ENCODE measurements at places on chromosomes 12 and 14. TPM values are rescaled to one million over a fixed set of nuclear protein-coding genes. Genes with fewer than 3 reads are reported as not detected.

DNA sequence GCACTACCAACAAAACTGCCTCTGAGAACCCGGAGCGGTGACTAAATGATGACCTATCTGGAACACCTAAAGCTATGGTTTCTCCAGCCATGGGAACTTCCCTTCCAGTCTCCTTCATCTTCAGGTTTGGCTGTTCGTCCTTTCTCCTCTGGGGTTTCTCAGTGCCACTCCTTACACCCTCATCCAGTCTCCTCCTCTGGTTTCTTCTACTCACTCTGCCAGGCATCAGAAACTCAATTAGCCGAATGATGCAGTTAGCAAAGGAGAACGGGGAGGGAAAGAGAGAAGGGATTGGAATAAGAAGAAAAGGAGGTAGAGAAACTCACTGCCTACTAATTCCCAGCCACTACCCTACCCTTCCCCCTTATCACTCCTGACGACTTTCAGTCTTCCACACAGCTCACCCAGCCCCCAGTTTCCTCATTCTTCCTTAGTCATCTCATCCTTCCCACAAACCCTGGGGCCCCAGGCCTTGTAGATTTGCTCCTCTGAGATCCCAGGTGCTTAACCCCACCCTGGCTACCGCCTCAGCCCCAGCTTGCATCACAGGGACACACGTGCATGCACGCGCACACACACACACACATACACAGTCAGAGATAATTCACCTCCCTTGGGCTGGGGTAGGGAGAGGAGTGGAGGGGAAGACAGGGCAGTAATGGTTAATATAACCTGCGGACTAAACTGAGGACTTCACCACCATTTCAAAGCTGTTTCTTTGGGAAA, 13.0 kb downstream of the FGD6 start:
- no peak overlapping the region for H3K27ac ChIP-seq
- H3K4me1 ChIP-seq, result peaks cover 7% of the 10 kb centered on the region
- DNase-seq, result no peak
- no peaks in the 10 kb centered on the region for H3K36me3 ChIP-seq
- no peak overlapping the region for H3K4me3 ChIP-seq

- DNase-seq, result no peak
- H3K36me3 ChIP-seq, result no peaks in the 10 kb centered on the region
- H3K27ac ChIP-seq, result no peak overlapping the region
- H3K4me3 ChIP-seq, result no peak overlapping the region
- H3K4me1 ChIP-seq, result no peaks in the 10 kb centered on the region
Measured at GRCh38 chr12:79255288-79255687, 390.7 kb downstream of the SYT1 start.

GRCh38 chr12:3379079-3379478, 111.9 kb upstream of the PRMT8 start:
- no peak overlapping the region for H3K27ac ChIP-seq
- no peak overlapping the region for H3K4me3 ChIP-seq
- no peaks in the 10 kb centered on the region for H3K4me1 ChIP-seq
- H3K27me3 ChIP-seq, result peaks cover 13% of the 10 kb centered on the region
- no peak for DNase-seq

DNA sequence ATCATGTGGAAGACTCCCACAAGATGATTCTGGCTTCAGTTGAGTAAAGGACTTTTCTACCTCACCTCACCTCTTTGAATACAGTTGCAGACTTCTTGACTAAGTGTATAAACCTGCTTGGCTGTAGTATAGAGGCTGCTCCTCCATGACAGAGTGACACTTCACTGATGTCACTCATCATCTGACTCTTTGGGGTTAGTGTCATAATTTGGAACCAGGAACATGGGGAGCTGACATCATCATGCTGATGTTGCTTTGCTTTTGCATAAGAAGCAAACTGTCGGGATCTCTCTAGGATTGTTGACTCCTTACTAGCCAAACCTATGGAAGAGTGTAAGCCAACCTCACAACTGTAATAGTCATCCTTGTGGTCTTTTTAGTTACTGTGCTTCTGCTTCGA, 75.2 kb upstream of the PDZRN4 start:
- no peaks in the 10 kb centered on the region for H3K4me1 ChIP-seq
- H3K27ac ChIP-seq, result no peak overlapping the region
- H3K4me3 ChIP-seq, result no peak overlapping the region
- H3K36me3 ChIP-seq, result no peaks in the 10 kb centered on the region
- DNase-seq, result no peak

GRCh38 chr12:131250028-131250950, 296.6 kb downstream of the ADGRD1 start:
- H3K4me3 ChIP-seq, result no peak overlapping the region
- H3K36me3 ChIP-seq, result no peaks in the 10 kb centered on the region
- H3K27ac ChIP-seq, result no peak overlapping the region

- no peak for DNase-seq
- H3K36me3 ChIP-seq, result no peaks in the 10 kb centered on the region
Measured at GRCh38 chr14:100832311-100832960, 6.5 kb downstream of the MEG3 start.

DNA sequence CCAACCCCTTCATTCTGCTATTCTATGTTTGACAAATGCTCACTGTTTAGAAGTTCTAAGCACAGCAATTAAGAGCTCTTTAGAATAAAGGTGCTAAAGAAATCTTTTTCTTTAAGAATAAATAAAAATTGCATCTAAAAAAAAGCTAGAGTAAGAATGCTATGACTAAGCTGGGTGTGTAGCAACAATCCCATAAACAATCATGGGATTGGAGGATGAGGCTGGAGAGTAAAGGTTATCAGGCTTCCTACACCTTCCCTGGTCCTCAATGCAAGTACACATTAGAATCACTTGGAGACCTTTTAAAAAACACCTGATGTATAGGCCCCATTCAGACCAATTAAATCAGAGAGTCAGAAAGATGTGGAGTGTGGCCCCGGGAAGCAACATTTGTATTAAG, 88.3 kb downstream of the CIT start:
- peaks cover 5% of the 10 kb centered on the region for H3K4me1 ChIP-seq
- DNase-seq, result no peak
- no peaks in the 10 kb centered on the region for H3K27me3 ChIP-seq
- no peak overlapping the region for H3K4me3 ChIP-seq

DNA sequence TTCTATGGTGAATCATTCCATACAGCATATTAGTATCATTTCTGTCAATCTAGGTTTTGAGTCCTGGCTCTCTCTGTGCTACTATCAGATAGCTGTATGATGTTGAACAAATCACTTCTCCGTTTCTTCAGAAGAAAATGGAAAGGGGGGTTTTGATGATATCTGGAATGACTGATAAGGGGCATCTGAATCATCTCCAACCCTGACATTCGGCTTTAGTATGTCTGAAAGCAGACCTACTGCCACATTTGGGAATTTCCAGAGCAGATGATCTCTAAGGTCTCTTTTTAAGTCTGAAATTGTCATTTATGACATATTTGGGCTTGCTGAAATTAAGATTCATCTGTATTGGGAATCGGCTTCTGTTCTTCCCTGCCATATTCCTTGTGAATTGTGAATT, 10.1 kb downstream of the MLF2 start:
- DNase-seq, result no peak
- no peak overlapping the region for H3K27ac ChIP-seq
- peaks cover 15% of the 10 kb centered on the region for H3K36me3 ChIP-seq
- no peak overlapping the region for H3K4me3 ChIP-seq
- no peaks in the 10 kb centered on the region for H3K27me3 ChIP-seq
- peaks cover 16% of the 10 kb centered on the region for H3K4me1 ChIP-seq

DNA sequence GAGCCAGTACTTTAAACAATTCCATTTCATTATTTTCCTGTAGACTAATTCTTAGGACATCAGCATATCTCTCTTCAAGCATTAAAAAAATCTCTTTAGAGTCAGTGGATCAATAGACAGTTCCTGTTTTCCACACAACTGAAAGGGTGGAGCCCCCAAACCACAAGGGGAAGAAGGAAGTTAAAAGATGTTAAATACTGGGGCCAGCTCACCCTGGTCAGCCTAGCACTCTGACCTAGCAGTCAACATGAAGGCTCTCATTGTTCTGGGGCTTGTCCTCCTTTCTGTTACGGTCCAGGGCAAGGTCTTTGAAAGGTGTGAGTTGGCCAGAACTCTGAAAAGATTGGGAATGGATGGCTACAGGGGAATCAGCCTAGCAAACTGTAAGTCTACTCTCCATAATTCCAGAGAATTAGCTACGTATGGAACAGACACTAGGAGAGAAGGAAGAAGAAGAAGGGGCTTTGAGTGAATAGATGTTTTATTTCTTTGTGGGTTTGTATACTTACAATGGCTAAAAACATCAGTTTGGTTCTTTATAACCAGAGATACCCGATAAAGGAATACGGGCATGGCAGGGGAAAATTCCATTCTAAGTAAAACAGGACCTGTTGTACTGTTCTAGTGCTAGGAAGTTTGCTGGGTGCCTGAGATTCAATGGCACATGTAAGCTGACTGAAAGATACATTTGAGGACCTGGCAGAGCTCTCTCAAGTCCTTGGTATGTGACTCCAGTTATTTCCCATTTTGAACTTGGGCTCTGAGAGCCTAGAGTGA, at the start of gene LYZ:
Gene LYZ (plus strand): TSS at position 220 of the 777 bp plus-strand sequence. CDS start 28 bp downstream, at position 248.
- no peak for DNase-seq
- no peak within 1 kb of the TSS for H3K4me3 ChIP-seq
- no peaks in the 10 kb centered on the region for H3K36me3 ChIP-seq
- H3K4me1 ChIP-seq, result peaks cover 5% of the 10 kb centered on the region
- no peak within 1 kb of the TSS for H3K27ac ChIP-seq

DNA sequence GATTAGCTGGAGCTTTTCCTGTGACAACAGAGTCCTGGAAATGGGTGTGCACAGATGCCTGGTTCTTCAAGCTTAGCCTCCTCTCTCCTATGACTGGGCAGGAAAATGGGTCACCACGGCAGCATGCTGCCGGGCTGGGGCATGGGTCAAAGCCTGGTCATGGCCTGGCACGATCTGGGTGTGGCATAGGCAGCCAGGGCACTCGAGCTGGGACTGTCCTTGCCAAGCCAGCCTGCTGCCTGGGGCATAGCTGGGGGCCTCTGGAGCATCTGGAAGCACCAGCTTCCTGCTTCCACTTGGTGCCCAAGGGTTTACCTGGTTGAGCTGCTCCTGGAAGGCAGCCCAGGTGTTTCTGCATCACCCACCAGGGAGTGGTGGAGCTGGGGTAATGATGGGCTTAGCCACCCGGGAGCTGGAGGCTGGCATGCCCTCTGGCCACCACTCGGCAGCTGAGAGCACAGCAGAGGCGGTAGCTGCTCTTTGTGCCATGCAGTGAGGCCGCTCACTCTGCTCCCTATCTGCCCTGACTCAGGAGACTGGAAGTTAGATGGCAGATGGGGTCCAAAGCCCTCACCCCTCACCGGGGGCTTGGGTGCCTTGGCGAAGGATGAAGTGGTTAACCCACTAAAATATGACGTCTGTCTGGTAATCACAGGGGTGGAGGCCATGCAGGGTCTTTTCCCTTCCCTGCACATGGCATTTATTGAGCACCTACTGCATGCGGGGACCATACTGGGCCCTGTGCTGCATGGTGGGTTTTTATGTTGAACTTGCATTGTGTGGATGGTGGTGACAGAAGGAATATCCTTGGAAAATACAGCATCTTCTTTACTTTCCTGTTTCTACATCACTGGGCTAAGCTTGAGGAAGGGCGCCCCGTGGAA, 1.7 kb downstream of the OTUB2 start:
- no peak overlapping the region for H3K27ac ChIP-seq
- peak overlapping the region; percentile 38 for H3K4me3 ChIP-seq
- no peak for DNase-seq
- H3K27me3 ChIP-seq, result peaks cover 4% of the 10 kb centered on the region
- H3K36me3 ChIP-seq, result no peaks in the 10 kb centered on the region

GRCh38 chr12:230925-231671, 17.1 kb upstream of the SLC6A12 start:
- H3K27me3 ChIP-seq, result peaks cover 3% of the 10 kb centered on the region
- no peak for DNase-seq

- H3K36me3 ChIP-seq, result peaks cover 18% of the 10 kb centered on the region
- peaks cover 51% of the 10 kb centered on the region for H3K4me1 ChIP-seq
- H3K4me3 ChIP-seq, result no peak overlapping the region
- no peaks in the 10 kb centered on the region for H3K27me3 ChIP-seq
Measured at GRCh38 chr12:12443431-12443878, 86.6 kb downstream of the BORCS5 start.

Gene SPTB
- not detected for total RNA-seq

Gene TSPAN11
- total RNA-seq, result not detected

Gene CLEC1A
- not detected for total RNA-seq

Gene TAS2R7
- total RNA-seq, result not detected

Gene NPFF
- not detected for total RNA-seq

Gene KCNH3
- total RNA-seq, result 5.4 TPM
